ENCODE measurements at places on chromosomes 1 and 21.

DNA sequence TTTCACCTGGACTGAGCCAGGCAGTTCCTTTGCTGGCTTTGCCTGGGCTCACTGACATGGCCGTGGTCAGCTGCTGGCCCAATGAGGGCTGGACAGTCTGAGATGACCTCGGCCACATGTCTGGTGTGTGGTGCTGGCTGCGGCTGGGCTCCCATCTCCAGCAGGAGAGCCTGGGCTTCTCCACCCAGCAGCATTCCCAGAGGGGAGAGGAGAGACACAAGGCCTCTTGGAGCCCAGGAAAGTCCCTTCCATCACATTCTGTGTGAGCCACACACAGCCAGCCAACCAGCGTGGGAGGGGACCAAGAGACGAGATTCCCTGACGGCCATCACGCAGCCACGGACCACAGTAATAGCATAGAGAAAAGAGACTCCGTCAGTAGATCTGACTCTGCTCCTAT, 21.1 kb upstream of the SUMO3 start:
- no peak for DNase-seq

- no peak for DNase-seq
Observed at GRCh38 chr1:227556288-227556687, 7.1 kb upstream of the ZNF678 start.

DNA sequence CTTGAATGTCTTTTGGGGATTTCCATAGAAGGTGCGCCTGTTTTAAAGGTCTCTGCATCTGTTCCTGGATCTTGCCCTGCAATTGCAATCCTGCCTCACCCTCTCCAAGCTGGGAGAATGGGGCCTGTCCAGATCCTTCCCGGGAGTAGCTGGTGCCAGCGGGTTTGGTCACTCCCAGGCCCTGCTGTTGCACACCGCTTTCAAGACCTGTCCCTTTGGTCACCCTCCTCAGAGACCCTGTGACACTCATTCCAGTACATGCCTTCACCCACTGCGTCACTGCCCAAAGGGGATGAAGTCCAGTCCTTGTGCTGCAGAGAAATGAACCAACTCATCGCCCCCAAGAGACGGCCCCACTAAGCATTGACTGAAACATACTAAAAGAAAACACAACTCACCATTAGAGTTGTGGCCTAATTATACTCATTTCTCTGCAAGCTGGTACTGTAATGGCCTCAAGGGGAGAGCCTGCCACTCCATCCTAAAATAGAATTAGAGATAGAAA, 1.9 kb upstream of the IRF2BP2 start:
- no peak for DNase-seq

GRCh38 chr1:204087181-204087892, 14.4 kb downstream of the SOX13 start:
- no peak for DNase-seq

DNA sequence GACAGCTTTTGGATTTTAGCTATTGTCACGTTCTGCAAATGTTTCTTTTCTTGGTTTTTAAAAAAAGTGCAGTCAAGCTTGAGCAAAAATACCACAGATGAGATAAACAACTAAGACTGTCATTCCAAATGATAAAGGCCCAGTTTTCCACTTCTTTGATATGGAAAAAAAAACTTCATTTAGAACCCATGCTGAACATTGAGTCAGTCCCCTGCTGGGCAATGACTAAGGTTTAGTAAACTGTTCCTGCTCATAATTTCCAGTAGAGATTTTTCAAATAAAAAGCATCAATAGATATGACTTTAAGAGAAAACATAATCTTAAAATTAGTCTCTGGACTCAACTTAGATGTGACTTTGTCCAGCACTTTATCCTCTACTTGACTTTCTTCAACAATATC, 167.9 kb upstream of the C8B start:
- DNase-seq, result no peak

DNA sequence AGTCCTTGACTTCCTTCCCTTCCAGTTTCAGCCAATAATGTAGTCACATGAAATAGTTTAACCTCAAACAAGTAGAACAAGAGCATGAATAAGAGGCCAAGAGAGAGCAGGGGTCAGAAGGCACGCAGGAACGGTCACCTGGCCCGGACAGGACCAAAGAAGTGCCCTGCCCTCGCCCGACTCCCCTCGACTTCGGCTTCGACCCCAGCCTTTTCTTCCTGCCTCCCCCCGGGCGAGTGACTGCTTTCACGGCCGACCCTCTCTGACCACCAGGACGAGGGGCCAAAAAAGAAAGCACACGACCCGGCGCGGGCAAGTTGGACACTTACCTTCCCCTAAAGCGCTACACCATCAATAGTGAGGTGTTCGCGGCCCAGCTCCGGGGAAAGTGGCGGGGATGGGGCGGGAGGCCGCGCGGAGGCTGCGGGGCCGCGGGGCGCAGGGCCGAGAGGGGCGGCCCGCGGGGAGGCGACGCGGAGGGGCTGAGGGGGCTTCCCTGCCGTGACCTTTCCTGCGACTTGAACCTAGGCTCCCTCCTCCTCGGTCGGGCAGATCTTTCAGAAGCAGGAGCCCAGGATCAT, 519 bp downstream of the RERE start:
- peak; percentile 44 for DNase-seq

GRCh38 chr1:48616710-48617109, 144.7 kb upstream of the SPATA6 start:
- DNase-seq, result no peak

DNA sequence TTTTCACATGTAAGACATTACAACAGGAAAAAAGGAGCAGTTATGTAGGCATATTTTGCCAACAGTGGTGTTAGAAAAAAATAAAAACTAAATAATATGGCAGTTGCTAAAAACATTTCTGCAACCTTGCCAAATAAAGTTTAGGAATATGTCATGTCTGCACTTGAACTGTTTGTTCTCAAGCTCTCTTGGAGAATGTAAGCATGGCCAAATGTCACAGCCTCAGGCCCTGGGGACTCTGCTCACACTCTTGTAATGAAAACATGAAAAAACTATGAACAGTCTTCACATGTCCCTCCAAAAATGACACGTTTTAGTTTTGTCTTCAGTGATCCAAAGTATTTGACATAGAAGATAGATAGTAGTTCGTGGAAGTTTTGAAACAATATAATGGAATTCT, 753.3 kb downstream of the LTN1 start:
- DNase-seq, result no peak

DNA sequence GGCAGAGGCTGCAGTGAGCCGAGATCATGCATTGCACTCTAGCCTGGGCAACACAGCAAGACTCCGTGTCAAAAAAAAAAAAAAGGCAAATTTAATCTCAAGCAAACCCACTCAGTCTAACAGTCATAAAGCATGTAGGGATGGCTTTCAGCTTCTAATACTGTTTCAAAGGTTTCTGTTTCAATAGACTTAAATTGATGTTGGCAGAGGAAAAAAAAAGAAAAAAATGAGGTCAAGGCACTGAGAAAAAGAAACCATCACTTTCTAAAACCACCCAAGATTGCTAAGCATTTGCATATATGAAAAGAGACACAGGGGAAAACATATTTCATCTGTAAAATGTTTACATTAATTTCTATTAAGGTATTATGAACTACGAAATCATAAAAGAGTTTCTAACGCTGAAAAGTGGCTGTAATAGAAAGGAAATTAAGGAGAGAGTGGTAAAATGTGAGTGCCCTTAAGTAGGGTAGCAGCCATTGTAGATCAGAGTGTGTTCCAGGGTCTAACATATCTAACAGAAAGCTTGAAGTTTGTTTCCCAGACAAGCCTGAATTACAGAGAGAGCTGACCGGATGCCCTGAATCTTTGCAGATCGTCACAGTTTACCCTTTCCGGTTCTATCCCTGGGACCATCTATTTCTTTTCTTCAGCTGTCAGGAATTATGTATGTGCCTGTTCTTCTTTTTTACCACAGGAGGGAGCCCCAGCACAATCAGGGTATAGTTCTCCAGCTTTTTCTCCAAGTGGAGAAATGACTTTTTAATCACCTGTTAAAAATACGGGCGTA, 70.0 kb downstream of the PLD5 start:
- peak; percentile 30 for DNase-seq

GRCh38 chr1:198797656-198798055, 158.8 kb downstream of the PTPRC start:
- DNase-seq, result no peak

GRCh38 chr1:12593621-12594066, 24.4 kb downstream of the DHRS3 start:
- no peak for DNase-seq

GRCh38 chr1:204989266-204990058, 53.5 kb upstream of the CNTN2 start:
- DNase-seq, result peak; percentile 57

- DNase-seq, result no peak
Observed at GRCh38 chr1:43177691-43178090, 5.6 kb downstream of the CFAP57 start.

DNA sequence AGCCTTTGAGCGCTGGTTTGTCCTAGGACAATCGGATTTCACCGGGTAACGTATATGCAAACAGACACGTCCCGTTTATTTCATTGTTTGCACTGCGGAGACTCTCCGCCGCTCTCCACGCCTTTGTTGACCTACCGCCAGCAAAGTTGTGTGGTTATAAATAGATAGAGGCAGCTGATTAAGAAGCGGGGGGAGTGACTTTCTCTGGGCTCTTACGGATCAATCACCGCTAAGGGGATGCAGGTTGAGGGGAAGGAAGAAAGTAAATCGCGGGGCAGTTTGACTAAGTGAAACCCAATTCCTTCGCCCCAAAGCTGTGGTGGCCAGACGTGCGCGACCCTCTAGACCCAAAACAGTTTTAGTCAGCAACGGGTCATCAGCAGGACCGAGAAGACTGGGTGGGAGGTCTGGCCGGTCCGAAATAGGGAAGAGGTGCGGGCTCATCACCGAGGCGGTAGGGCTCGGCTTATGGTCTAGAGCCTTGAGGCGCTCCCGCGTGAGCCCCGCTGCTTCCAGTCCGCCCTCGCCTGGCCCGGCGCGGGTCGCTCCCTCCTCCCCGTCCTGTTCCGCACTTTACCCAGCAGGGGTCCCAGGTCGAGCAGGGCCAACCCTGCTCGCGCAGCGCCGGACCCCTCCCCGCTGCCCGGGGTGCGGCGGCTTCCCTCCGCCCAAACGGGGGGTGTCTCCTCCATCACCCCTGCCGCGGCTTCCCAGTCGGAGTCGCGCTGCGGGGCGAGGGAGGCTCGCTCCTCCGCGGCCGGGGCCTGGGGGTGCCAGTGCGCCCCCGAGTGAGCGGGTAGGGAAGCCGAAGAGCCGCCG, 120.8 kb upstream of the RRP15 start:
- peak; percentile 44 for DNase-seq

DNA sequence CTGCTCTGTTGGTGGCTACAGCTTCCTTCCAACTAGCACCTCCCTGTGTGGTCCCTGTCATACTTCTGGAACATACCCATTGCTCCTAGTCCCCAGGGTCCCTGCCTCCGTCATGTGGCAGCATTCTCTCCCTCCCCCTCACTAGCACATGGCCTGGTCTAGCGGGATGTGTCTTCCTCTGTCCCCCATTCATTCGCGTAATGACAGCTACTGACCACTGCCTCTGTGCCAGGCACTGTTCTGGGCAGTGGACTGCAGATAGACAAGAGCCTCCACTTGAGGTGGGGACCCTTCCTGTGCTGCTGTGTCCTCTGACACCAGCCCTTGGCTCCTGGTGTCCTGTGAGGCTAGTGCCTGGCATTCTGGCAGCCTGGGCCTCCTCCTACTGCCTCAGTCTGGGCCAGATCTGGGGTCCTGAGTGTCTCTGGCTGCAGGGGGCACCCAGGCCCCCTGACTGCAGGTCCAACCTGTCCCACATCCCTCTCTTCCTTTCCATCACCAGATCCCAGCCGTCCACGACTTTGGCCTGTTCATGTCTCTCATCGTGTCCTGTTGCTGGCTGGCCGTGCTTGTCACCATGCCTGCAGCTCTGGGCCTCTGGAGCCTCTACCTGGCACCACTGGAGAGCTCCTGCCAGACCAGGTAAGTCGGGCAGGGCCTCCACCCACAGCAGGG, 38.1 kb downstream of the DISP3 start:
- no peak for DNase-seq

GRCh38 chr1:154536570-154536969, 21.9 kb downstream of the UBE2Q1 start:
- DNase-seq, result no peak

GRCh38 chr1:82390627-82391026, 589.9 kb downstream of the ADGRL2 start:
- DNase-seq, result no peak

DNA sequence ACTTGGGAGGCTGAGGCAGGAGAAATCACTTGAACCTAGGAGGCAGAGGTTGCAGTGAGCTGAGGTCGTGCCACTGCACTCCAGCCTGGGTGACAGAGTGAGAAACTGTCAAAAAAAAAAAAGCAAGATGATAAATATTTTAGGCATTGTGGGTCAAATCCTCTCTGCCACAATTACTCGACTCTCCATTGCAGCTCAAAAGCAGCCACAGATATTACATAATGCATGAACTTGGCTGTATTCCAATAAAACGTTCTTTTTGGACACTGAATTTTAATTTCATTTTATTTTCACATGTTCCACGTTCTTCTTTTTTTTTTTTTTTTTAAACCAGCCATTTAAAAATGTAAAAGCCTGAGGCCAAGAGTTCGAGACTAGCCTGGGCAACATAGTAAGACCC, 69.4 kb downstream of the TCP10L start:
- DNase-seq, result no peak

GRCh38 chr1:185653615-185654014, 80.6 kb upstream of the HMCN1 start:
- no peak for DNase-seq

DNA sequence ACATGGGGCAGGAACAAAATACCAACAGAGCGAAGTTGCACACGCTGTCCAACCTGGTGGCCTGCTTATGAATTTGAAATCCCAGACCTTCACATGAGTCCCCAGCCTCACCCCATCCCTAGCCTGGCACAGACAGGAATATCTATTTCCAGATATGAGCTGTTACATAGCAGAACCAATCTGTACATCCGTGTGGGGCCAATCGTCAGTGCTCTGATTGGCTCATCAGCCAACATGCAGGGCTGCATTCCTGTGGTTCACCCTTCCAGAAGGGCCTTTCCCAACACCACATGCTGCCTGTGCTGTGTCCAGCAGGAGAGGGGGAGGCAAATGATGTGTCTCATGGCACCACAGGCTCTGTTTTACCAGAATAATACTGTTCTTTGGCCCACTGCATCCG, 31.3 kb downstream of the CCN1 start:
- DNase-seq, result peak; percentile 96

DNA sequence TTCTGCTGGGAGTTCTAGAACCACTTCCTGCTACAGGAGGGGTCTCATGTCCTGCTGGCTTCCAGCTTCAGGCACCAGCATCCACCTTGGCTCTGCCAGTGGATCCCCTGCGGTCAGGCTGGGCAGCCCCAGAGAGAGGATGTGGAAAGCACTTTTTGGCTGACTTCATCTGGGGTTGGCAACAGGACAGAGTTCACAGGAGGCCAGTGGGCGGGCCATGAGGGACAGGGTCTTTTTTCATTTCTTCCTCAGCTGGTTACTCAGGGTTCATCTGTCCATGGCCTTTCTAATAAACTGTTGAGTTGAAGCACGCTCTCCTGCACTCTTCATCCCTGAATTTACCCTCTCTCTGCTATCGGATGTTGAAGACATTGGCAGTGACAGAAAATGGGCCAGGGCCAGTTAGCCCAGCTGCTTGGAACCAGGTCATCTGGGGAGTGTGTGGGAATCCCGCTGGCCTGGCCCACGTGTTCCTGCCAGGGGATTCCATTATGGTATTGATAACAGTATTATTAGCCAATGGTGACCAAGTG, 45.2 kb downstream of the RPS6KA1 start:
- DNase-seq, result no peak

GRCh38 chr1:201990427-201990826, 8.0 kb downstream of the RNPEP start:
- no peak for DNase-seq
